ENCODE measurements at places on chromosomes 3 and 15.

- no peak for DNase-seq
- no peaks in the 10 kb centered on the region for H3K27me3 ChIP-seq
- H3K4me3 ChIP-seq, result no peak overlapping the region
- H3K4me1 ChIP-seq, result no peaks in the 10 kb centered on the region
- H3K36me3 ChIP-seq, result peaks cover 27% of the 10 kb centered on the region
Observed at GRCh38 chr15:92163641-92164040, 230.0 kb upstream of the ST8SIA2 start.

GRCh38 chr3:37741644-37742043 lies 120.0 kb upstream of the CTDSPL start:
- no peaks in the 10 kb centered on the region for H3K27me3 ChIP-seq
- no peak for DNase-seq

DNA sequence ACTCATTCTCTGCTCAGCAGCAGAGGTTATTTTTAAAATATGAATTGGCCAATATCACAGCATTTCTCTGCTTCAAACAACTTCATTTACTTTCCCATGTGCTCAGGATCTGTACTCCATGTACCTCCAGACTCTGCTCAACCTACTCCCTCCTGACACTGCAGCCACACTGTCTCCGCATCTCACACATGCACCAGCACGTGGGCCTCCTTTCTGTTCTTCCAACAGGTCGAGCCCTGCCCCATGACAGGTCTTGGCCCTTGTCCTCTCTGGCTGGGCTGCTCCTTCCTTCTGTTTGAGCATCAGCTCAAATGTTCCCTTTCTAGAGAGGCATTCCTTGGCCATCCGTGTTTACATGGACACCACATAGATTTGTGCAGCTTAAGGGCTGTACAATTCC lies 195.7 kb downstream of the EBLN2 start:
- no peaks in the 10 kb centered on the region for H3K4me1 ChIP-seq
- no peak overlapping the region for H3K27ac ChIP-seq
- H3K36me3 ChIP-seq, result no peaks in the 10 kb centered on the region
- no peaks in the 10 kb centered on the region for H3K27me3 ChIP-seq
- H3K4me3 ChIP-seq, result no peak overlapping the region

DNA sequence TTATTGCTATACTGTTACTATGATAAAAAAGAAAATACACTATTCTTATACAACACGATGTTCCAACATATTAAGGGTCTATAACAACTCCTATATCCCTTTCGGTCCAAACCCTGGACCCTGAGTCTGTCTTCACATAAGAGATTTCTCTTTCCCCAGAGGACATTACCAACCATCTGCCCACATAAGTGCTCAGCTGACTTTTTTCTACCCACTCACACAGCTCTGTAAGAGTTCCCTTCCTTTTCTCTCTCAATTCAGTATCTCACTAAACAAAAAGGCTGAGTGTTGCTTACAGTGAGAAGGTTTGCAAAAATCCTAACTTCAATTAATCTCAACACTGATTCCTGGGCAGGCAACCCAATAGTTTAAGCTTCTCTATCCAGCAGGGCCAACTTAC lies 30.5 kb downstream of the ITGB5 start:
- no peak overlapping the region for H3K27ac ChIP-seq
- H3K27me3 ChIP-seq, result no peaks in the 10 kb centered on the region
- no peak overlapping the region for H3K4me3 ChIP-seq
- peaks cover 5% of the 10 kb centered on the region for H3K36me3 ChIP-seq
- no peaks in the 10 kb centered on the region for H3K4me1 ChIP-seq

GRCh38 chr15:36896949-36897348 lies 203.4 kb downstream of the MEIS2 start:
- H3K4me3 ChIP-seq, result no peak overlapping the region
- no peak for DNase-seq
- H3K4me1 ChIP-seq, result no peaks in the 10 kb centered on the region
- no peak overlapping the region for H3K27ac ChIP-seq
- H3K36me3 ChIP-seq, result no peaks in the 10 kb centered on the region

GRCh38 chr3:123705488-123706285 lies 120.8 kb upstream of the HACD2 start:
- H3K27me3 ChIP-seq, result no peaks in the 10 kb centered on the region
- DNase-seq, result no peak
- H3K36me3 ChIP-seq, result no peaks in the 10 kb centered on the region
- no peak overlapping the region for H3K4me3 ChIP-seq
- H3K27ac ChIP-seq, result no peak overlapping the region
- peaks cover 16% of the 10 kb centered on the region for H3K4me1 ChIP-seq

All from tibial nerve (tissue), 4 donors.